Tracheal epithelial cell (primary cell): ENCODE measurements at places on chromosomes 2 and 18. TPM values are rescaled to one million over a fixed set of nuclear protein-coding genes. Genes with fewer than 3 reads are reported as not detected.

TXNDC2 gene
- not detected in 2 replicates for total RNA-seq

PROC gene
- total RNA-seq, result 1.2 TPM in 1 of 2 replicates, not detected in the other

PTPRN gene
- total RNA-seq, result 0.21 and 2.2 TPM in 2 replicates

CYRIA gene
- total RNA-seq, result 2.1 and 4.3 TPM in 2 replicates

ABCG8 gene
- total RNA-seq, result under 0.01 TPM in 1 of 2 replicates, not detected in the other

MSTN gene
- not detected in 2 replicates for total RNA-seq

TACR1 gene
- not detected in 2 replicates for total RNA-seq

PRSS56 gene
- total RNA-seq, result not detected in 2 replicates

SEPTIN10 gene
- total RNA-seq, result 71.4 and 74.2 TPM in 2 replicates

C2orf72 gene
- total RNA-seq, result 0.24 TPM in 1 of 2 replicates, not detected in the other

EVX2 gene
- not detected in 2 replicates for total RNA-seq

MYO5B gene
- 31.5 and 62.7 TPM in 2 replicates for total RNA-seq

TRIM54 gene
- 0.24 and 0.43 TPM in 2 replicates for total RNA-seq

MLPH gene
- 9.9 and 16.4 TPM in 2 replicates for total RNA-seq

TUBB8B gene
- total RNA-seq, result 0.24 TPM in 1 of 2 replicates, not detected in the other

GAL3ST2 gene
- total RNA-seq, result not detected in 2 replicates

CCDC142 gene
- 11.3 and 14.5 TPM in 2 replicates for total RNA-seq

REG1B gene
- not detected in 2 replicates for total RNA-seq

FAP gene
- total RNA-seq, result 0.85 and 2.7 TPM in 2 replicates

CXCR1 gene
- total RNA-seq, result not detected in 2 replicates

CFC1 gene
- total RNA-seq, result not detected in 2 replicates

DYNAP gene
- total RNA-seq, result not detected in 2 replicates

RSAD2 gene
- 0.21 and 2.2 TPM in 2 replicates for total RNA-seq

GPR45 gene
- total RNA-seq, result not detected in 2 replicates

SULT1C4 gene
- total RNA-seq, result 4.8 TPM in 1 of 2 replicates, not detected in the other

PPP1R7 gene
- 28.6 and 38.1 TPM in 2 replicates for total RNA-seq

ZNF519 gene
- total RNA-seq, result 0.72 and 3.0 TPM in 2 replicates

CACNB4 gene
- under 0.01 and 0.21 TPM in 2 replicates for total RNA-seq

TRABD2A gene
- total RNA-seq, result 0.72 and 2.6 TPM in 2 replicates

FAM124B gene
- total RNA-seq, result 0.21 TPM in 1 of 2 replicates, not detected in the other

GPR35 gene
- 0.24 and 0.85 TPM in 2 replicates for total RNA-seq
